Fibroblast of pulmonary artery (primary cell): ENCODE measurements at places on chromosomes 4 and X.
A peak's percentile ranks its signal among the peaks of the same experiment; 100 is the strongest.

GRCh38 chrX:17596061-17596460 lies 141.2 kb upstream of the SCML1 start:
- DNase-seq = no peak

GRCh38 chrX:118780509-118780908 lies 43.1 kb upstream of the ZCCHC12 start:
- peak; percentile 58 for DNase-seq

GRCh38 chr4:130393642-130394041 lies 1297.7 kb downstream of the C4orf33 start:
- peak; percentile 69 for DNase-seq

- DNase-seq = peak; percentile 76
Measured at GRCh38 chr4:106898621-106899230, 137.4 kb downstream of the DKK2 start.

- peak; percentile 49 for DNase-seq
Measured at GRCh38 chrX:154411981-154412340, 622 bp downstream of the TAFAZZIN start.

DNA sequence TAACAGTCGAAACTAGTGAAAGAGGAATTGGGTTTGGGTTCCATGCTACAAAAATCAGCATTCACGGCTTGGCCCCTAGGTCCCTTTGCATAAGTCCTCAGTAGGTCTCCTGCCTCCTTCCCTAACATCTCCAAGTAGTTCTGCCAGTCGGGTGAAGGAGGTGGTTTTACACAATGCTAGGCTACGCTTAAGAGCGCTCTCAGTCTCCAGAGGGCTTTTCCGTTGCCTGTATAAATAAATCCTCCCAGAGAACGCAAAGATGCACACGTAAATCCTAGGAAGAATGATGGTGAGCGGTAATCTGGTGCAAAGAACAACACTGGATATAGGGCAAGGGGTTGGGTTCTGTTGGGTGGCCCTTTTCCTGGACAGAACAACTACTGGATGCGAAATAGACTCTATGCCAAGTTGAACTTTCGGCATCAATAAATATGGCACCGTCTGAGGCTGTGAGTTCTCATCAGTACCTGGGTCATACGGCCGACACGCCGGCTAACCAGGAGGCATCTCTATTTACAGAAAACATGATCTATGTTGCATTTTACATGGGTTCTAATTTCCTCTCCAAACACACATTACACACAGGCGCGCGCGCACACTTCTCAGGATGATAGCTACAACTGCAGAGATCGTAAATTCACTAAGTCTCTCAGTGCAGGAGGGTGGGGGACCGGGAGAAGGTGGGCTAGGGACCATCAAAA lies 1.3 kb downstream of the CAMK2D start:
- peak; percentile 65 for DNase-seq

DNA sequence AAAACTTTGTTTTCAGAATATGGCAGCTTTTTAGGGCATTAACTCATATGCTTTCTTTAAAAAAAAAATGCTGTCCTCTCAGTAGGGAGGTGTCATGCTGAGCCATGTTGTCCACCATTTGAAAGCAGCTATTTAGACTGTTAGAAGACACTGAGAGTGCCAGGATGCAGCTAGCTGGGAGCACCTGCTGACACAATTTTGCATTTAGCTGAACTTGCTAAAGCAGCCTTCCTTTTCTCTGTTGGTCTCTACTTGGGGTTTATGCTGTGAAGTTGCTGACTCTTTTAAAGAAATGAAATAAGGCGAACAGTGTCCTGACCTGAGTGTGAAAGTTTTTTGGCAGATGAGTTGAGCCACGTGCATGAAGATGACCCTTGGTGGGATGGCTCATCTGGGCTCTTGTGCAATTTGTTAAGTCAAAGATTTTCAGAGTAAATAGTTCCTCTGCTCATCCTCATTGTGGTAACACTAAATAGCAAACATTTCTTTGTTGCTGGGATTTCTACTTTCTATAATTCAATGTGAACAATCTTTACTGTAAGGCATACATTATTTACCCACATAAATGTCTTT lies 64.5 kb downstream of the CDS1 start:
- no peak for DNase-seq

DNA sequence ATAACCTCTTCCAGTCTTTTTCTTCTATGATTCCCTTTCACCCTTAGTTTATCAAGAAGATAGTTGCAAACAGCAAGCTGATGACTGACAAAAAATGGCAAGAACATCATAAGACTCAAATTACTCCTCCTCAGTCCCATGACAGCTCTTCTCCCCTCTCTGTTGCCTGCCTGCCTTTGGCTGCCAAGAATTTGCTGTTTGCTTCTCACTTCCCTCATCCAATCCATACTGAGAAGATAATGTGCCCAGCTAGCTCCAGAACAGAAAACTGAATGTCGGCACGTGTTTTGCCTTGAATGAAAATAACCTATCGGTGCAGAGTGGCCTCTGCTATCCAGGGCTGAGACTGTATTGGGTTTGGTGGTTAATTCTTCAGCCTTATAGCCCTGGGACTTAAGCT lies 192.1 kb downstream of the PPARGC1A start:
- DNase-seq = no peak

GRCh38 chr4:98626350-98626749 lies 32.1 kb downstream of the TSPAN5 start:
- peak; percentile 90 for DNase-seq

- peak; percentile 14 for DNase-seq
Measured at GRCh38 chrX:54043541-54044125, 640 bp downstream of the PHF8 start.

- peak; percentile 33 for DNase-seq
Measured at GRCh38 chr4:48970471-48970921, 15.6 kb upstream of the CWH43 start.

DNA sequence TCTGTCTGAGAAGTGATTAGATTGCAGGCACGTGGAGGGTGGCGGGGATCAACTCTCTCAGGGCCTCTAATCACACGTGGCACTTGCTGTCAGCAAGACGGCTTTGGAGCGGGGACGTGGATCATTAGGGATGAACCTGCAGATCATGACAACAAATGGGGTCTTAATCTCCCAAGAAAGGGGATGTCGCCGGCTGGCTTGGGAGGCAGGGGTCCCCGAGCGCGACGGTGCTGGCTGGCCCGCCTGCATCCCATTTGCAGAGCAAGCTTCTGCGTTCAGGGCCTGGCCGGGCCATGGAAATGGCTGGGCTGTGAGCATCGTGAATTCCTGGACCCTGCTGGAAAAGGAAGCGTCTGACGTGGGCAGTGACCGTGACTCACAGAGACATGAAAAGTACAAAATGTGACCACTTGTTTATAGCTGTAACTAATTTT lies 85.1 kb upstream of the SHOX start:
- DNase-seq = no peak

- no peak for DNase-seq
Measured at GRCh38 chrX:78958419-78959116, 13.4 kb downstream of the P2RY10 start.

DNA sequence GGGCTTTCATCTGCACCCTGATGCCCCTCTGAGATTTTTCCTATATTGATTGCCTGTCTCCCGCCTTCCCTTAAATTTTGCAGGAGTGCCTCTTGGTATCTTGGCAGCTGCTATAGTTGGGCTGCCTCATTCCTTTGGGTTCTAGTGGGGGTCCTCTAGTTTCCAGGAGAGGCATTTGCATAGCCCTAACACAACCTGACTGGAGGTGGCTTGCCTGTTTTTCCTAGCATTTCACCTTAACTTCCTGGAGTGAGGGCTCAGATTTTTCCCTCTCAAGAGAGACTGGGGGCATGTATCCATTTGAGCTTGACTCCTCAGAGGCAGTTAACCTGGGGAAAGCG lies 46.0 kb downstream of the UGT2A3 start:
- no peak for DNase-seq
